Omental fat pad (tissue), 4 donors: ENCODE measurements at places on chromosomes 2 and 18. TPM values are rescaled to one million over a fixed set of nuclear protein-coding genes. Genes with fewer than 3 reads are reported as not detected.

VWA3B gene
- total RNA-seq: not detected

MAP2 gene
- 31.4 TPM for total RNA-seq

PLEK gene
- total RNA-seq: 34.5 TPM

TFCP2L1 gene
- total RNA-seq: 5.8 TPM

SYT4 gene
- total RNA-seq: 3.2 TPM

CRYBA2 gene
- total RNA-seq: not detected
